ENCODE measurements at places on chromosomes 5 and 9.
A peak's percentile ranks its signal among the peaks of the same experiment; 100 is the strongest.

DNA sequence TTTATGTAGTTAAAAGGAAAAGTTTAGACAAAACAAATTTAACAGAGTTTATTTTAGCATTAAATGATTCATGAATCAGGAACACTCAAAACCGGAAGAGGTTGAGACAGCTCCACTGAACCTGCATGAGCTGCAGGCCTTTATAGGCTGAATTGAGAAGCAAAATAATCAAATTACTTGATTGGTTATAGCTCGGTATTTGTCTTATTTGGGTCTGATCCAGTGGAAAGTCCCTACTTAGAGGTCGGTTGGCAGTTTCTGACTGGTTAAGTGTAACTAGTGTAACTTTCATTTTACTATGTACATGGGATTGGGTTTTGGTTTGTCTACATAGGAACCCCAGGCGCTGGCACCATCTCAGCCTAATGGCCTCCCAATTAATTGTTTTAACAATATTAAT is 74.1 kb upstream of the PIK3R1 start:
- no peak for DNase-seq

DNA sequence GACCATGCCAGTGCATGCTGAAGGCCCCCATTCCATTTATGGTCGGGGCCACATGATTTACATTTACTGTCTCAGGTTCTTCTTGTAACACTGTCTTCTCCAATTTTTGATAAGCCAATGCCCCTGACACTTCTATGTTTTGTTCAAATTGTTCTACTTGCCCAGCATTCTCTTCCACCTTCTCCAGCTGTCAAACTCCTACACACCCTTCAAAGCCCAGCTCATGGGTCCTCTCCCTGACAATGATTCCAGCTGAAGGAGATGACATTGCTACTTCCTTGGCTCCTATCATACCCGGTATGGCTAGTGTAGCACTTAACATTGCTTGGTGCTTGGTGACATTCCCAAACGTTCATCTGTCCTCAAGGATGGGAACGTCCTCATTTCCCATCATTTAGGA is 41.1 kb upstream of the KCNMB1 start:
- no peak for DNase-seq

- DNase-seq: no peak
Observed at GRCh38 chr5:38291355-38291754, 33.0 kb downstream of the EGFLAM start.

DNA sequence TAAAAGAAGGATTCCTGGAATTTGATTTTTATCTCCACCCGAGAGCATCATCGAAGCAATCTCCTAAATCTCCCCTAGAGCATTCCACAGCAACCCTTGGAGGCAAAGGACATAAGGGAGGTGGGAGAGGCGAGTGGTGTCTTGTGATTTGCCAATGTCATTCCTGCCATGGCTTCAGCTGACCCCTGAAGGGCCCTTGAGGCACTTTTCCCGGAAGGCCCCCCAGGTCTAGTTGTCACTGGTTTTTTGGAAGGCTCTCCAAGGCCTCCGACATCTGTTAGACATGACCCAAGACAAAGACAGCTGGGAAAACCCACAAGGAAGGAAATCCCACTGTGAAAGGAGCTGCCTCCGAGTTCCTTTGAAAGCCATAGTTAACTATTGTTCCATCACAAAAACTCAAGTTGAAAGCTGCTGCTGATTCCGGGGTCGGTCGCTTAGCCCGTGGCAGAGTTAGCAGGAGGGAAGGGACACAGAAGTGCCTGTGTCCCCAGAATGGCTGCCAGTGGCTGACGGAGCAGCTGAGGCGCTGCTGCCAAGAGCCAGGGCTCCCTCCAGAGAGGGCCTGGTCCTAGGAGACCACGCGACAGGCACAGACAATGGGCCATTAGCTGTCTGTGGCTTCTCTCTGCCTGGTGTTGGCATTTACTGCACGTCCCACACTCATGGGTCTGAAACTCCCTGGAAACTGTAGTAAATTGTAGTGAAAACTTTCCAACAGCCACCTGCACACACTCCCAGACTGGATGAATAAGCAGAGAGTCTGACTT is 24.4 kb upstream of the TRIO start:
- no peak for DNase-seq

DNA sequence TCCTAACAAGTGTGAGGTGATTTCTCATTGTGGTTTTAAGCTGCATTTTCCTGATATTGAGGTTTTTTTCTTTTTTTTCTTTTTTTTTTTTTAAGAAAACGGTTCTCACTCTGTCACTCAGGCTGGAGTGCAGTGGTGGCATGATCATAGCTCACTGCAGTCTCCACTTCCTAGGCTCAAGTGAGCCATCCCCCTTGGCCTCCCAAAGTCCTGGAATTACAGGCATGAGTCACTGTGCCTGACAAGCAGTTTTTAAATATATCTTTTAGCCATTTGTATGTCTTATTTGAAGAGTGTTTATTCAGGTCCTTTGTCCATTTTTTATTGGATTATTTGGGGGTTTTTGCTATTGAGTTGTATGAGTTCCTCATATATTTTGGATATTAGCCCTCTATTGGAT is 53.8 kb downstream of the GCNT1 start:
- DNase-seq: no peak

DNA sequence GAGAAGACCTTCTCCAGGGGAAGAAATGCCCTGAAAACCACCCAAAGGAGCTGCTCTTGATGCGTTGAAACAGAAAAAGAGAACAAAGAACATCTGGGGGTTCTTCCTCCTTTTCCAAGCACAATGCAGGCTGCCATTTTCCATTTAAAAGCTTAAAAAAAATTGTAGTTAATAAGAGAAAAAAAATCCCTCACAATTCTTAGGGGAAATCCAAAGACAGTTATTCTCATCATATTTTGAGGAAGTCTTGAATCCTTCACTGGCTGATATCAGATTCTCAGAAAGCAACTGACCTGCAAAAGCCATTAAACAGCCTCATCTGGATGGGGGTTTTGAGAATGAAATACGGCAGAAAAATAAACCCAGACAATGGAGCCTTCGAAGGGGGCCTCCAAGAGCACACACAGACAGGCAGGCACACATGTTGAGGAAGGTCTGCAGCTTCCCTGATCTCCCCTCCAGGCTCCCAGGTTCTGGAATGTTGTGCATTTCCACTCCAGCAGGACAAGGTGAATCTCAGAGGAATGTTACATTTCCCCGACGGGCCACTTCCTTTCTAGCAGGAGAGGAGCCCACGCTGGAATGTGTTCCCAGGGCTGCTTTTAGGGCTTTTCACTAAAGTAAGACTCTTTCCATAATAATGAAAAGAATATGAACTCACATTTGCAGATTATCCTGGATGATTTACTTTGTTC is 159.4 kb upstream of the S1PR3 start:
- no peak for DNase-seq

DNA sequence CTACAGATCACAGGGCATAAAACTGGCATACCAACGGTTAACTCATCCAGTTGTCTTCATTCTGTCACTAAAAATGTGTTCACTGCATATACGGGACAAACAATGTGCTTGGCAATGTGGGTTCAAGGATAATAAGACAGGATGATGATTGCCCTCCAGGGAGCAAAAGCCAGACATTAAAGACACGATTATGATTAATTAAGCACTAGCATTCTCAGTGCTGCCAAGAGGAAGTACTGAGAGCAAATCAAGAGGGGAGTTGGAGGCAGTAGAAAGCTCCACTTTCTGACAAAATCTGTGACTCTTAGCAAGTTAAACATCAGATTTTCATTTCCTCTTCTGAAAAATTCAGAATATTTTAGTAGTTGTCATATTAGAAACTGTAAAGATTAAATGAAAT is 9.0 kb upstream of the IFNA8 start:
- no peak for DNase-seq

DNA sequence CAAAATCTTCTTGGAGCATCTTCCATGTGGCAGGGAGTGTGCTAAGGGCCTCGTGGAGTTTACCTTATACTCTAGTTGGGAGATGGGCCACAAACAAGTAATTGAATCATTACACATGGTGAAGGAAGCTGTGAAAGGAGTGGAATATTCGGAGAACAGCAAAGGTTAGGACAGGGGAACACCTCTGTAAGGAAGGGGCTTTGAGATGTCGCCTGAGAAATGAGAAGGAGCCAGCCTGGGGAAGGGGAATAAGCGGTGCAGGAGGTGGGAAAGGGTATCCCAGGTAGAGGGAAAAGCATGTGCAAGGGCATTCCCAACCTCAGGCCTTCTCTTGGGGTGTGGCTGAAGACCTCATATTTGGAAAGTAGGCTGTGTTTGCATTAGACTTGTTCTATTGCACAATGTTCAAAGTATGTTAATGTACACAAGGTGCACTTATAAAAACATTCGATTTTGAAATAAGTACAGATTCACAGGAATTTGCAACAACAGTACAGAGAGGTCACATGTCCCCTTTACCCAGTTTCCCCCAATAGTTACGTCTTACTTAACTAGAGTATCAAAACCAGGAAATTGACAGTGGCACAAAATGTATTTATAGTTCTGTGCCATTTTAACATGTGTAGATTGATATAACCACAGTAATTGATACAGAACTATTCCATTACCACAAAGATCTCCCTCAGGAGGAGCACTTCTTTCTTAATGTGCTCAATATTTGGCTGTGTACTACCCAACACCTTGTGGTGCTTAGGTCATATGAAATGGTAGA is 2.4 kb upstream of the STOM start:
- no peak for DNase-seq

DNA sequence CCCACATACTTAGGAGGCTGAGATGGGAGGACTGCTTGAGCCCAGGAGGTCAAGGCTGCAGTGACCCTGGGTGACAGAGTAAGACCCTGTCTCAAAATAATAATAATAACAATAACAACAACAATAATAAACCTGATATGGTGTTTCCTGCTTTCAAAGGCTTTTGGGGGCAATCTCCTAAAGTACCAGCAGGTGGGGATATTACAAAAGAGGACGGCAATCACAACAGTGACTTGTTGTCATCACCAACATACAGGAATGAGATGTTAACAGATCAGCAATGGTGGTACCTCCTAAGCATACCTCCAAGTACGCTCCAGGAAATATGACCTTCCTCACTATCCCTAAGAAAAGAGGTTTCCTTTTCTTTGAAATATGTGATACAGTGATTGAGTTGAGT is 91.1 kb upstream of the RNF180 start:
- peak; percentile 39 for DNase-seq

DNA sequence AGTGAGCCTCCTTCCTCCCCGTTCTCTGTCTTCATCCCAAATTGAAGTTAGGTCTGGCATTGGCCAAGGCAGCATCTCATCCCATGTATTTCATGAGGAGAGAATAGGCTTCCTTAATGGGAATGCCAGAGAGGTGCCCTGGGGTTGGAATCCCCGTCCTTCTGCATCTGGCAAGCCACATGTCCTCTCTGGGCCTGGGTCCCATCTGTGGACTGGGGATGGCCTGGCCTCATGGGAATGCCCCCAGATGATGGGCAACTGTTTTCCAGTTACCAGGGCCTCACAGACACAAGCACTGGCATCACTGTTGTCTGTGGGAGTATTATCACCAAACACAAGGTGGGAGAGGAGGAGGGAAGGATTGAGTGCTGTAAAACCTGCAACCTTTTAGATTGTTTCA is 153.9 kb downstream of the FSTL4 start:
- DNase-seq: no peak

DNA sequence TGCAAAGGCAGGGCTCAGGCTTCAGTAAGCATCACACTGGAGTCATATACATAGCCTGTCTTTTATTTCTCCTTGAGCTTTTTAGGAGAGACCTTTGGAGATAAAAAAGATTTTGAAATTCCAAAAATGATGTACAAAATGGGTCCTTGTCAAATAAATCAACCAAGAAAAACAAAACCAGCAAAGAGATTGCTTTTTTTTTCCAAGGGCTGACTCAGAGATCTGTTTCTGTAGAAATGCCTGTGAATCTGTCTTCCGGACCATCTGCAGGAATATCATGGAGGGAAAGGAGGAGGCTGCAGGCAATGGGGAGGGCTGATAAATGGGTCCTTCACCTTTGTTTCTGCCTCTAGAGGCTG is 77.4 kb downstream of the SLIT3 start:
- DNase-seq: no peak

- no peak for DNase-seq
Observed at GRCh38 chr9:135505406-135506187, 5.1 kb downstream of the MRPS2 start.

DNA sequence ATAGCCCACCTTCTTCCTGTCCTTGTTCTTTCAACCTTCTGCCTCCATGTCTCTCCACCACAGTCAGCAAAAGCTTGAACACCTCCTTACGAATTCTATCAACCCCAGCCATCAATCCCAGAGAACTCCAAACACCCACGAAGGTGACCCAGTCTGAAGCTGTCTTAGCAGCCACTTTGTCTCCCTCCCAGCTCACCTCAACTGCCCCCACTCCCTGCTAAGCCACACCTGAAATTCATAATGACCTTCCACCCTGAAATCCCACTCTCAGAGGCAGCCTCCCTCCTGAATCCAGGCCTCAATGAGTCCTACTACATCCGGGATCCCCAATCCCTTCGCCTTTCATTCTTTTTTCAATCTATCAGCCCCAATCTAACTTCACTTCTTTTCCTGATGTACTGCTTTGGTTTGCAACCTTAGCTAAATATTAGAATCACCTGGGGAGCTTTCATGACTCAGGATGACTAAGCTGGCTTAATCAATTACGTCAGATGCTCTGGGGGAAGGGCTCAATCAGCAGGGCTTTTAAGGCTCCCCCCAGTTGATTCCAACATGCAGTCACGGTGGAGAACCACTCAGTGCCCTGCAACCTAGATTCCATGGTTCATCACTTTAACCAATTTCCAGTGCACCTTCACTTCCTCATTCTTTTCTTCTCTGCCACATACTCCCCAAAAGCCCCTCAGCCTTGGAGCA is 32.2 kb downstream of the BHMT start:
- no peak for DNase-seq

DNA sequence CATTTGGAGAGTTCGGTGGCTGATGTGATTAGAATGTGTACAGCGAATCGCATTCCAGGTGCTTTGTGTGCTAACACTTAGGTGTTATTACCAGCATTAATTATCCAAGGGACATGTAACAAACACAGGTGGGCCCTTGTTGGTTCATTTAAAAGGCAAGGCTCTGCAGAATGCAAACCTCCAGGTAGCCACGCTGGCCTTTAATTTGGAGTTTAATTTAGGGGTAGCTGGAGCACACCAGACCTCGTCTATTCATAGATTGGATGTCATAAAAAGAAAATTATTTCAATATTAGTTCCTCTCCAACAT is 191.1 kb downstream of the MAT2B start:
- no peak for DNase-seq

DNA sequence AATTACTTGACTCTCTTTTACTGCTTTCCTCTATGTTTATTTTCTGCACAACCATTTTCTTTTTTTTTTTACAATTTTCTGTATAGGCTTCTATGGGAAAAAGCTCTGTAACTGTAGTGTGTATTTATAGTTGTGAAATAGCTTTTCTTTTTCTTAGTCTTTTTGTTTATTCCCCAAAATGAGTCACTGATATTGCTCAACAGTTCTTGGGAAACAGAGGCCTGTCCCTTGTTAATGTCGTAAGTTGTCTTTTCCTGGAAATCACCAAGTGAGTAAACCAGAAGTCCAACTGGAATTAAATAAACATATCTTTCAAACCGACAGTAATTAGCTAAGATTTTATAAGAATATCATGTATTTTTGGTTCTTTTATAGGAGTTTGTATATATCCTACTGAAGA is 325.1 kb upstream of the PRR16 start:
- no peak for DNase-seq
